ENCODE measurements at places on chromosomes 6 and 20. TPM values are rescaled to one million over a fixed set of nuclear protein-coding genes. Genes with fewer than 3 reads are reported as not detected.

- DNase-seq = no peak
Observed at GRCh38 chr6:165843121-165843520, 180.1 kb upstream of the PDE10A start.

DNA sequence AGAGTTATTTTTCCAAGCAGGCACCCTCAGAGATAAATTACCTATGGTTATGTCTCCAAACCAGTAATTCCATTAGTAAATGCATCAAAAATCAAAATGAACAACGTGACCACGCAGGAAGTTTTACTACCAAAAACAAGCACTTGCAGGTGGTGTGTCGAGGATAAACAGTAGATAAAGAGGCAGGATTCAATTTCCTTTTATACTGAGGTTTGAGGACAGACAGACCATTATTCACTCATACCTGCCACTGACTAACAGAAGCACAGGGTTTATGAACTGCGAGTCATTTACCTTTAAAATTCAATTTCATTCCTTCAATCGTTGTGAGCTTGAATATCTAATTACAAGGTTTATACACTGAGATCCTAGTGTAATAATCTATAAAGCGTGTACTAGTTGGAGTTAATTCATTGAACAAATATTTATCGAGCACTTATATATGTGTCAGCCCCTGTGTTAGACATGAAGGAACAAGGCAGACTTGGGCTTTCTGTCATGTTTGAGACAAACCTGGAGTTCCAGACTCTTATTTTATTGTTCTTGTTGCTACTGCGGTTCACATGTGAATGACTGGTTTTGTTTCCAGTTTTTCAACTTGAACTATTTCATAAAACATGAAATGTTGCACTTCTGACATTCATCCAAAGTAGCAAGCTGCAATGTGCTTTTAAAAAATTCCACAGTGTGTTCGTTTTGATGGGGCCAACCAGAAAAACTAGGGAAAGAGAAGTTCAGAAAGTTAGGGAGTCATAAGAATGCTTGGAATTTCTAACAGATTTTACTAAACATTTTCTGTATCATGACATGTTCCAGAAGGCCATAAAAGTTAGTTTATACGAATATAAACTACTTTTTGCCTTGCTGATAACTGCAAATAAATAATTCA is 205.6 kb downstream of the UST start:
- peak; percentile 3 for DNase-seq

GRCh38 chr6:13355043-13355945 is 27.0 kb upstream of the TBC1D7 start:
- DNase-seq = peak; percentile 96

DNA sequence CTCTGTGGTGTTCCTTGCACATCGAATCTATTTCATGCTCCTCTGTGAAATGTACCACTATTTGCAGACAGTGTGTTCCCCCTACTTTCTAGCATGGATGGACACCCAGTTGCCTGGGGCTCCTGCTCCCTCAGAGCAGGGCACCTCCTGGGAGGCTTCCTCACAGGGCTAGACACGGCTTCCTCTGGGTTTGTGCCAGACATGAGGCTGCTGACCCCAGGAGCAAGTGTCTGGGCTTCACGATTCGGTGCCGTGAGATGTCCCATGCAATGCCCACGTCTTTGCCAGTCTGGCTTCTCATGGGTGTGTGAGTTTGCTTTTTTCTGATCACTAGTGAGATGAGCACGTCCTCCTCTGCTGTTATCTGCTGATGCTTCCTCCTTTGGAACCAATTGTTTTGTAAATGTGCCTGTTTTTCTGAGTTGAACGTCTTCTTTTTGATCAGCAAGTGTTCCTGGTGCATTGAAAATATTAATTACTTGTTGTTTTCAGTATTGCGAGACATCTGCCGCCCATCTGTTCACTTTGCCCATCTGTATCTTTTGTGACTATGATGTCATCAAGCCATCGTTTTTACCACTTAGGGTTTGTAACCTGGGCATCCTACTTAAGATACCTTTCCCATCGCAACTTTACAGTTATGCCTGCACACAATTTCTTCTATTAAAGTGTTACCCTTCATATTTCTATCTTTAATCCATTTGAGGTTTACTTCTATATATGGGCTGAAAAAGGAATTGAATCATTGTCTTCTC is 92.0 kb downstream of the TTLL2 start:
- no peak for DNase-seq

TTK gene
- total RNA-seq = 1.4 TPM

C6orf15 gene
- 1.4 TPM for total RNA-seq

GRCh38 chr6:2793534-2794151 is 28.4 kb downstream of the WRNIP1 start:
- no peak for DNase-seq

DNA sequence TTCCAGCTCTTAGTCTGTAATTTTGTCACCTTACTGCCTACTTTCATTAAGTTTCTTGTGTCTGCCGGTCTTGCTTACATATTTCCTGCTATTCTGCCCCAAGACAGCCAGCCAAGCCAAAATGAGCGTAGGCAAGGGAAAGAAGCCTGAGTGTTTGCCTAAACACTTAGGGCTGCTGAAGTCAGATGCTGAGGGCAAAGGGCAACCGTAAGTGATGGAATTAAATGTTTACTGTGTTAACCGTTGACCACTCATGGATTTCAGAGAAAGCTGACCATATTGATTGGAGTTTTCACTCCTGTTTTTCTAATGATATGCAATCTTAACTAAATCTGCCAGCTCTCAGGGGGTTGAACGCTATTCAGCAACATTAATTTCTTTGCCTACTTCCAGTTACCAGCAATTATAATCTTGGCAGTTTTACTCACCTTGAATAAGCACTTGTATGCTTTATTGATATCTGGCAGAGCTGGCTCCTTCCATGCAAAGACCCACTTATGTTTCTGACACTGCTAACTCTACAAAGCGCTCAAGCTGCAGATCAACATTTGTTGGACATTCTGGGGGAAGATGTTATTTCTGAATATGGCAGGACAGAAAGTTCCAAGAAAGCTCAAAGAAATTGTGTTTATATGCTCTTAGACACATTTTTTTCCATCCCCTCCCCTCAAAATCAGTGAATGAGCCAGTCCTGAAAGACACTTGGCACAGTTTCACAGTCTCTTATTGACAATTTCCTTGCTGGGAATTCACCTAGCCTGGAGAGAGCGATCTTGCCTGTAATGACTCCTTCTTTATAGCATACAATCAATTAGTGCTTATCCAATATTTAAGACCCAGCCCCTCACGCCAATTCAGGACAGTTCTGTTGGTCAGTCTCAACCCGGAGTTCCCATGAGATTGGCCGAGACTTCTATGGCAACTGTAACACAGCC is 183.8 kb downstream of the PLCB1 start:
- no peak for DNase-seq

MYL9 gene
- 3.5 TPM for total RNA-seq

DNA sequence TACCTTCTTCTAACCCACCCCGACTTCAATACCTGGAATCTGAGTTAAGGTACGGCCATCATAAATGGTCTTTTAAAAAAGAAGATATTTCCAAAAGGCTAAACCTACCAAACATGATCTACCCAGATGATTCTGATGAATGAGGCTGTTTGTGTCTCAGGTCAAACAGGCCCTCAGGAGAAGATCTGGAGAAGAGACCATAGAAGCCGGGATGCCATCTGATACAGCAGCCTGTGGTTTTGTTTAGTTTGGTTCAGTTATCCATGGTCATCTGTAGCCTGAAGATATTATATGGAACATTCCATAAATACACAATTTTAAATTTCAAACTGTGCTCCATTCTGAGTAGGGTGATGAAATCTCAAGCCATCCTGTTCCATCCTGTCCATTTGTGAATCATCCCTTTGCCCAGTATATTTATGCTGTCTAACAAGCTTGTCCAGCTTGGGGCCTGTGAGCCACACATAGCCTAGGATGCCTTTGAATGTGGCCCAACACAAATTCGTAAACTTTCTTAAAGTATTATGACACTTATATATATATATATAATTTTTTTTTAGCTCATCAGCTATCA is 4.0 kb upstream of the CAP2 start:
- no peak for DNase-seq

DNA sequence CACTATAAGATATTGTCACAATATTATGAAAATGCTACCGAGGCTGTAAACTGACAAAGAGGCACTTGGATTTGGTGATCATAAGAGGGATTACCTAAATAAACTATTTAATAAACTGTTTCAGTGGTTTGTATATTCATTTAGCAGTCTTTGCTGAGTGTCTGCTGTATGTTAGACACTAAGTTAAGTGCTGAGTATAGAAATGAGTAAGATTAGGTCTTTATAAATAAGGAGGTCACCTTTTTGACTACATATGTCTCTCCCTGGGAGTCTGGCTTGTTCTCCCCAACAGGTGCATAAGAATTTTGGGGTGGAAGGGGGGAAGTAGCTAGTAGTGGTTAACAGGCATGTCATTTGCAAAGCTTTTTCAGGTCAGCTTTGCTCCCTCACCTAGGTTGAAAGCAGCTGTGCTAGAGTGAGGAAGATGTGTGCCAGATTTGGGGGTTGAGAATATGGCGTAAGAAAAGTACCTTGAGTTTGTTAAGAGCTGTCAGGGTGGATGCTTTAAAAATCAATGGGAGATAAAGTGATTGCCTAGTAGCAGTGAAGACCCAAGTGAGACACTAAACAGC is 246.3 kb downstream of the ZFAND3 start:
- no peak for DNase-seq

ABT1 gene
- total RNA-seq = 9.1 TPM

DNA sequence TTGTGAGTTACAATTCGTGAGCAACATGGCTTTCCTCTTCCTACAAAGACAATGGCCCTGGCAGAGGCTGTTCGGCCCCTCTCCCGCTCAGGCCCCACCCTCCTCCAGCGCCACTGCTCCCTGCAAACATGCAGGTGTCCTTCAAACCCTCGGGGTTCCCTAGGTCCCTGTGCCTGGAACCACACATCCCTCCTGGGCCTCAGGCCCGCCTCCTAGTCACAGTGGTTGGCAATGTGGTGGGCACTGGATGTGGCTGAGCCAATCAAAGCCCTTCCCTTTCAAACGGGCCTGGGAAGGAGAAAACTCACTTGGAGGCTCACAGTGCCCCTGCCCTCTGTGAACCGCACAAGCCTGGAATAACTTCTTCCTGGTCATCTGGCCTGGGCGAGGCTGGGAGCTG is 147.2 kb downstream of the TFAP2C start:
- DNase-seq = no peak

MRAP2 gene
- 1.7 TPM for total RNA-seq

DNA sequence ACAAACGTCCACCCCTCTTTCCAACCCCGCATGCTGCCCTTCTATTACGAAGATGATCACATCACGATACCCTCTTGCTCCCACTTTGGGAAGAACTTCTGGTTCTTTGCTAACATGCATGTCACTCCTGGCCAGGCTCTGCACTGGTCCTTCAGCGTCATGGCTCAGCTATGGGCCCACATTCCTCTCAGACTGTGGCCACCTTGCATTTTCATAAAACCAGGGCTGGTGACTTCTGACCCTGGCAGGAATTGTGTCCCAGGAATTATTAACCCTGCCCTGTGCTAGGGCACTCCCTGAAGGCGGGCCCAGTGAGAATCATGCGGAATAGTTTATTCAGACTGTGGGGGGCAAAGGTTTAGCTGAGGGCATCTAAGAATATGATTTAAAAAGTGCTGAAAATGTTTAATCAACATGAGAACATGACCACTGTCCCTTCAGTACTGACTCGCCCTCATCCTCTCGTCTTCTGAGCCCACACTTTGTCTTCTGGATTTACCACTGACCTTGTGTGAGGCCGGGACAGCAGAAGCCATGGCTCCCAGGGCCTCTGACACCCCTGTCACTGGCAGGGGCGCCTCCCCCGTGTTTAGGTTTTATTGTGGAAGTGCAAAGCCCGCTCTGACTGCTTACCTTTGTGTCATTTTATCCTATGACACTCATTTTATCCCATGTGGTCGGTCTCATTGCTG is 38.1 kb upstream of the THBS2 start:
- DNase-seq = peak; percentile 76

F13A1 gene
- not detected for total RNA-seq

- DNase-seq = peak; percentile 45
Observed at GRCh38 chr20:20568604-20569205, 143.7 kb downstream of the RALGAPA2 start.

DNA sequence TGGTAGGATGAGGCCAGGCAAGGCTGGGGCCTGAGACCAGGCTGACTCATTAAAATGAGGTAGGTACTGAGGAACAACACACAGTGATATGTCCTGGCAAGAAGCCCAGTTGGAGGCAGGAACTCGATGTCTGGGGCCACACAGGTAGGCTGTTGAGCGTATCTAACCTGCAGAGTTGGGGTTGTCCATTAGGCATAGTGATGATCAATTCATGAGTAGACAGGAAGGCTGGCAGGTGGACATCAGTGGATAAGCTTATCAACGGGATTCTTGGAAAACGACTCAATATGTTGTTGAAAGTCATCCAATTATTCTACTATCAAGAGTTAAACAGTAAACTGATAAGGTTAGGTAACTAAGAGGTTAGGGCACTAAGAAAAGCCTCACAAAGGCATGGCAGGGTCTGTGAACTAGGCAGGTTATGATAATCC is 193.2 kb upstream of the COL21A1 start:
- DNase-seq = peak; percentile 40

ESR1 gene
- under 0.01 TPM for total RNA-seq

DNA sequence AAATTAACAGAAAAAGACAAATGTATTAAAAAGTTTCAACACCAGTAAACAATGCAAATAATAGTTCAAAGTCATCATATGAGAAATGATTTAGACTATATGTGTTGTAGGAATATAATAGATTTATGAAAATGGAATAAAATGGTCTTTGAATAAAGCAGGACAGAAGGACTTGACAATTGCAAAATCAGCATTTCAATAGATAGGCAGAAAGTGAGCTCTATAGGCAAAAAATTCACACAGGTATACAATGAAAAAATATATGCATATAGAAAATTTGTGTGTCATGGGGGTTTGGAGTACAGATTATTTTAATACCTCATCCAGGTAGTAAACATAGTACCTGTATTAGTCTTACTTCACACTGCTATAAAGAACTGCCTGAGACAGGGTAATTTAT is 571.1 kb upstream of the EYS start:
- no peak for DNase-seq

GRCh38 chr20:52191916-52192718 is 538 bp upstream of the ZFP64 start:
- no peak for DNase-seq

DNA sequence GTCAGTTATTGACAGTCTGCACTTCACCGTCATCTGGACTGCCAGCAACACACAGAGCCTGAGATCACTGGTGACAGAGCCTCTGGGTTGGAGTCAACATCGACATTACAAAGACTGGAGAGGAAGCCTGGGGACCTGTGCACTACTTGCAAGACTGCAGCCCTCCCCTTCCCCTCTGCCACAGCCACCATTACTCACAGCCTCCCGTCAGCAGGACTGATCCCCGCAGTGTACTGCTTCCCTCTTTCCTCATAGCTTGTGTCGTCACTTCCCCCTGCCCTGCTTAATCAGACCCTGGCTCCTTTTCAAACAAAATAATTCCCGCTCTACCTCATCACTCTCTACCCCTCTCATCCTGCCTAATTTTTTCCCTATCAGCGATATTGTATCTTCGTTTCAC is 235.5 kb upstream of the KCNQ5 start:
- DNase-seq = no peak

DNA sequence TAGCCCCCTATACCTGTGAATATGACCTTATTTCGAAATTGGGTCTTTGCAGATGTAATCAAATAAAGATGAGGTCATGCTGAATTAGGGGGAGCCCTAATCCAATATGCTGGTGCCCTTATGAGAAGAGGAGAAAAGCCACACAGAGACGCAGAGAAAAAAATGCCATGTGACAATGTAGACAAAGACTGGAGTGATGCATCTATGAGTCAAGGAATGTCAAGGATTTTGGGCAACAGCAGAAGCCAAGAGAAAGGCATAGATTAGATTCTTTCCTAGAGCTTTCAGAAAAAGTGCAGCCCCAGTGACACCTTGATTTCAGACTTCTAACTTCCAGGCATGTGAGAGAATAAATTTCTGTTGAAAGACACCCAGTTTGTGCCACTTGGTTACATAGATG is 47.4 kb upstream of the HS3ST5 start:
- DNase-seq = no peak
